Uterus (tissue), 4 donors: ENCODE measurements at places on chromosomes 2 and 18.

GRCh38 chr18:31321719-31322118 lies 3.8 kb downstream of the DSG1 start:
- no peaks in the 10 kb centered on the region for H3K4me1 ChIP-seq
- H3K4me3 ChIP-seq, result no peak overlapping the region
- no peaks in the 10 kb centered on the region for H3K36me3 ChIP-seq
- no peak overlapping the region for H3K27ac ChIP-seq
- H3K27me3 ChIP-seq, result no peaks in the 10 kb centered on the region
- DNase-seq, result no peak

- H3K36me3 ChIP-seq, result no peaks in the 10 kb centered on the region
- no peaks in the 10 kb centered on the region for H3K27me3 ChIP-seq
- no peak overlapping the region for H3K4me3 ChIP-seq
- no peak overlapping the region for H3K27ac ChIP-seq
- no peaks in the 10 kb centered on the region for H3K4me1 ChIP-seq
- no peak for DNase-seq
Measured at GRCh38 chr18:37019157-37019827, 190.4 kb downstream of the KIAA1328 start.

DNA sequence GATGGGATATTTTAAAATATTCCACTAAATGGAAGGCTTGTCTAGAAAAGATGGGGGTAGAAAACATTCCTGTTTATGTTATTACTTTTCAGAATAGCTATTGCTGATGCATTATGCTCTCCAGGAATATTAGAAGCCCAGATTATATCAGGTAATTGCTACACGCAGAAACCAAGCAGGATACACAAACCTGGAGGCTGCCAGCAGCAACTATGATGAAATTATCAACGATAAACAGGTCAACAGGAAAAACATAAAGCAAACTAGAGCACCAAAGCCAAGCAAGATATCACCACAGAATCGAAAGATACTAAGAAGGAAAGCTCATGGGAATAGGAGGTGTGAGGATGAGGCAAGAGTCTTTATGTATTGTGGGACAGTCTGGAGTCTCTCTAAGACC lies 113.2 kb upstream of the SPATS2L start:
- DNase-seq, result no peak
- no peak overlapping the region for H3K4me3 ChIP-seq
- H3K36me3 ChIP-seq, result no peaks in the 10 kb centered on the region
- H3K27me3 ChIP-seq, result no peaks in the 10 kb centered on the region
- no peaks in the 10 kb centered on the region for H3K4me1 ChIP-seq

DNA sequence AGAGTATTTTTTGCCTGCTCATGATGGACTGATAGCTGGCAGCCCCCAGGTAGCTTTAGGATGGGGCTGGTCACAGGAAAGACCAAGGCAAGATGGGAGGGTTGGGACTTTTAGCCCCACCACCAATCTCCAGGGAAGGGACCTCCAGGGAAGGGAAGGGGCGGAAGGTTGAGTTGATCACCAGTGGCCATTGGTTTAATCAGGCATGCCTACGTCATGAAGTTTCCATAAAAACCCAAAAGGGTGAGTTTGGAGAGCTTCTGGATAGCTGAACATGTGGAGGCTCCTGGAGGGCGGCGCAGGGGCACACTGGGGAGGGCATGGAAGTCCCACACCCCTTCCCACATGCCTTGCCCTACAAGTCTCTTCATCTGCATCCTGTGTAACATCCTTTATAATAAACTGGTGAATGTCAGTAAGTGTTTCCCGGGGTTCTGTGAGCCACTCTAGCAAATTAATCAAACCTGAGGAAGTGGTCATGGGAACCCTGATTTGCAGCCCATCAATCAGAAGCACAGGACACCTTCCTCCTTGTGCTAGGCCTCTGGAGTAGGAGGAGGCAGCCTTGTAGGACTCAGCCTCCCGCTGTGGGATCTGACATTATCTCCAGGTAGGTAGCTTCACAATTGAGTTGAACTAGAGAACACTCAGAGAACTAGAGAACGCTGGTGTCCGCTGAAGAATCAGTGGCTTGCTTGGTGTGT lies 30.3 kb downstream of the RAB31 start:
- no peak overlapping the region for H3K27ac ChIP-seq
- H3K27me3 ChIP-seq, result no peaks in the 10 kb centered on the region
- H3K4me1 ChIP-seq, result no peaks in the 10 kb centered on the region
- no peak overlapping the region for H3K4me3 ChIP-seq
- DNase-seq, result no peak

- H3K4me3 ChIP-seq, result no peak overlapping the region
- no peaks in the 10 kb centered on the region for H3K36me3 ChIP-seq
- no peak for DNase-seq
- no peak overlapping the region for H3K27ac ChIP-seq
Measured at GRCh38 chr2:70638561-70638960, 84.9 kb upstream of the TGFA start.

GRCh38 chr2:165743442-165743841 lies 50.6 kb downstream of the GALNT3 start:
- DNase-seq, result no peak
- no peak overlapping the region for H3K4me3 ChIP-seq
- no peaks in the 10 kb centered on the region for H3K36me3 ChIP-seq
- H3K27ac ChIP-seq, result no peak overlapping the region
- no peaks in the 10 kb centered on the region for H3K27me3 ChIP-seq

- H3K27me3 ChIP-seq, result no peaks in the 10 kb centered on the region
- H3K27ac ChIP-seq, result no peak overlapping the region
- H3K4me1 ChIP-seq, result no peaks in the 10 kb centered on the region
- H3K4me3 ChIP-seq, result no peak overlapping the region
- DNase-seq, result no peak
Measured at GRCh38 chr2:141496810-141497209, 634.0 kb downstream of the LRP1B start.

DNA sequence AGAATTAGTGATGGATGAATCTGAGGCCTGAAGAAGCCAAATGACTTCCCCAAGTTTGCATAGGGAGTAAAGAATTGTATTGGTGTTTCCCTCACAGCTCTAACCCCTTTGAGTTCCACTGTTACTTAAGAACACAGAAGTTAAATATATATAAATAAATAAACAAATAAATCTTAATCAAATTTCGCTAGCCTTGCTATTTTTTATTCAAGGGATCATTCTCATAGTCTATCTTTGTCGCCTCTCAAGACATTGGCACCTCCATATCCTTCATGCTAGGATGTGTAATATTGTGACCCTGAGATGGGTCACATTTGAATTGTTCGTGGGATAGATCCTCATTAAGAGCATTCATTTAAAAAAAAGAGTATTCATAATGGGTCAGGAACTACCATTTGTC lies 121.3 kb upstream of the HNMT start:
- H3K4me1 ChIP-seq, result no peaks in the 10 kb centered on the region
- H3K4me3 ChIP-seq, result no peak overlapping the region
- no peak for DNase-seq
- H3K27ac ChIP-seq, result no peak overlapping the region
- no peaks in the 10 kb centered on the region for H3K27me3 ChIP-seq

DNA sequence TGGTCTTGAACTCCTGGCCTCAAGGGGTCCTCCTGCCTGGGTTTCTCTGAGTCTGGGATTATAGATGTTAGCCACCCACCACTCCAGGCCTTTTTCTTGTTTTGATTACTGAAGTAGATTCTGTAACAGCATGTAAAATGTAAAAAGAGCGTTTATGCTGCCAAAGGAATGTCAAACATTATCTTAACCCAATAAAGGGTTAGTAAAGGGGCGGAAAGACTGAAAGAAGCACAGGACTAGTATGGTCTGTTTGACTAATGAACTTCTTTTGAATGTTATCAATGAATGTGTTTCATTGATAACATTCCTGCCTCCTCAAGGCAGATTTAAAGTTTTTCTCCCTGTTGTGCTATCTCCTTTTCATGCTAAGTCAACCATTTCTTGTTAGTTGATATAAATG lies 29.4 kb downstream of the GPD2 start:
- no peak overlapping the region for H3K27ac ChIP-seq
- no peaks in the 10 kb centered on the region for H3K27me3 ChIP-seq
- H3K4me1 ChIP-seq, result no peaks in the 10 kb centered on the region

DNA sequence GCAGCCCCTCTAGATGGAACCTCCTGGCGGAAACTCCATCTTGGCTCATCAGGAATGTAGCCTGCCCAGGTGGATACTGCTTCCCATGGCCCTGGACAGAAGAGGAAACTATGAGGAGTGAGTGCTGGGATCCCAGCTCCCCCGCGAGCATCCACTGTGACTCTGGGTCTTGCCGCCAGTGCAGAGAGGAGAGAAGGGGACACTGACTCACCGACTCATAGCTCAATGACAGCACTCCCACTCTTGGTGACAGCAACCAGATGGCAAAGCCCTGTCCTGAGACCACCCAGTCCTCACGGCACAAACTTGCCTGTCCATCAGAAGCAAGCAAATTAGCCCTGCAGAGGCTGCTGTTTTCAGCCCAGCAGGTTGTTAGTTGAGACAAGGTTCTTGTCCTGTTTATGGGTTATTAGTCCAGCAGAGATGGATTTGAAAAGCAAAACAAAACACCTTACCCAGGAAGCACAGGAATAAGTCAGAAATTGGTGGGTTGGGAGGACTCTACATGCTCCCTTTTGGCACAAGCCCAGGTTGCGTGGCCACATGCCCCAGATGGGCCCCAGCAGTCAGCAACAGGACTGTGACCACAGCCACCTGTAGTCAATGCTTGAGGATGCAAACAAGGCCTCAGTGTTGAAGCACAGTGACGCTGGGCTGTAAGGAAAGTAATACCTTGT lies 111.5 kb upstream of the GLI2 start:
- H3K27me3 ChIP-seq, result no peaks in the 10 kb centered on the region
- H3K4me3 ChIP-seq, result no peak overlapping the region
- H3K27ac ChIP-seq, result no peak overlapping the region
- DNase-seq, result no peak

DNA sequence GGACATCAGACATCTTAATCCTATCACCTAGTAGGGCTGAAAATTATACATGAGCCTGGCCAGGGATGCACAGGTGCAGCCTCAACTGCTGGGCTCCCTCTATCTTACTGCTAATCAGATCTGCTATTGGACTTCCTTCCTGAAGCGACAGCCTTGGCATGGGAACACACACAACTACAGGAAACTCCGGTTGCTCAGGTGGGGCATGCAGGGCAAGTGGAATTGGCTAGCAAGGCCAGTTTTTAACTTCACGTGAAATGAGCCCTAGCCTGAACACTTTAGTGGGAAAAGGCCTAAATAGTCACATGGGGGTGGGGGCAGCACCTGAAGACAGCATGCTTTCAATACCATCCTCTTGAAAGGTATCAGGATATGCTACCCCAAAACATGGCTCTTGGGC lies 147.9 kb upstream of the NCKAP5 start:
- H3K36me3 ChIP-seq, result no peaks in the 10 kb centered on the region
- no peaks in the 10 kb centered on the region for H3K27me3 ChIP-seq
- no peak for DNase-seq
- H3K27ac ChIP-seq, result no peak overlapping the region
- H3K4me3 ChIP-seq, result no peak overlapping the region
- no peaks in the 10 kb centered on the region for H3K4me1 ChIP-seq

- no peaks in the 10 kb centered on the region for H3K4me1 ChIP-seq
- no peak overlapping the region for H3K4me3 ChIP-seq
- DNase-seq, result no peak
- no peaks in the 10 kb centered on the region for H3K36me3 ChIP-seq
- peak overlapping the region; percentile 82 for H3K27ac ChIP-seq
Measured at GRCh38 chr2:217465100-217465499, 537.7 kb downstream of the TNS1 start.

DNA sequence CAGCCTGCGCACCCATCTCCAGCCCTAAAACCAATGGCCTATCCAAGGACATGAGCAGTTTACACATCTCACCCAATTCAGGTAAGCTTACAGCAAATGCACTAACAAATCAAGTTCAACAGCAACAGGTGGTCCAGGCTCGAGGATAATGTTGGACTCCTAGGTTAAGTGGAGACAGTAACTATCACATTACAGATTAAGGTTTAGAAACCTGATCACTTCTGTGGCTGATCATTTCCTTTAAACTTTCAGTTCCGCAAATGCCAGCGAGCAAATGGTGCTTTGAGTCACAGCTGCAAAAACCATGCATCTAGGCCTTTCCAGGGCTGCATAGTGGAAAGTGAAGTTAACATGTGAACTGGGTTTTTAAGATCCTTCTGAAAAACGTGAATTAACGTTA lies 259.4 kb downstream of the GBX2 start:
- H3K4me1 ChIP-seq, result no peaks in the 10 kb centered on the region
- H3K36me3 ChIP-seq, result no peaks in the 10 kb centered on the region
- no peak overlapping the region for H3K4me3 ChIP-seq
- DNase-seq, result no peak
- no peaks in the 10 kb centered on the region for H3K27me3 ChIP-seq

- no peak overlapping the region for H3K4me3 ChIP-seq
- H3K36me3 ChIP-seq, result no peaks in the 10 kb centered on the region
- H3K4me1 ChIP-seq, result no peaks in the 10 kb centered on the region
- no peak overlapping the region for H3K27ac ChIP-seq
- H3K27me3 ChIP-seq, result no peaks in the 10 kb centered on the region
Measured at GRCh38 chr2:24107-24506, 22.2 kb downstream of the FAM110C start.

- no peaks in the 10 kb centered on the region for H3K36me3 ChIP-seq
- peak overlapping the region; percentile 49 for H3K4me3 ChIP-seq
- no peaks in the 10 kb centered on the region for H3K27me3 ChIP-seq
- peak overlapping the region; percentile 84 for H3K27ac ChIP-seq
- H3K4me1 ChIP-seq, result no peaks in the 10 kb centered on the region
Measured at GRCh38 chr2:189178726-189179569, 613 bp downstream of the COL5A2 start.

DNA sequence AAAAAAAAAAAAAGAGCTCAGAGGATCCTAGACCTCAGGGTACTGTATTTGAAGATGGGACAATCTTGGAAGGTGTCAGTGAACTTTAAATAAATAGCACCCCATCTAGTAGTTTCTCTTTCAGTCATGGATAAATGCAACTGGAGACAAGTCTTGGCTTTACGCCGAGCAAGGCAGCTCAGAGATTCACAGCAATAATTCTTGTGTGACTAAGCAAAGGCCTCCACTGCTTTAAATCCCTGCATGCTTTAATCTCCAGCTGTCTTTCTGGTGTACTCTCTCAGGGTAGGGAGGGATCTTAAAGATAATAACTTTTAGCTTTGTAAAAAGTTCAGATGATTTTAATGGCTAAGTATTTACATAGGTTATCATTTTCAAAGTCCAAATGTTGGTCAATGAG lies 36.3 kb downstream of the NRXN1 start:
- H3K27me3 ChIP-seq, result no peaks in the 10 kb centered on the region
- DNase-seq, result peak; percentile 11
- no peak overlapping the region for H3K27ac ChIP-seq
- H3K4me1 ChIP-seq, result no peaks in the 10 kb centered on the region
- no peaks in the 10 kb centered on the region for H3K36me3 ChIP-seq

GRCh38 chr2:112646102-112646719 lies 472 bp downstream of the SLC20A1 start:
- DNase-seq, result peak; percentile 22
- no peaks in the 10 kb centered on the region for H3K36me3 ChIP-seq
- peak overlapping the region; percentile 93 for H3K27ac ChIP-seq
- H3K4me1 ChIP-seq, result peaks cover 15% of the 10 kb centered on the region
- H3K27me3 ChIP-seq, result no peaks in the 10 kb centered on the region

GRCh38 chr2:65071499-65072180 lies 15.4 kb downstream of the CEP68 start:
- peak overlapping the region; percentile 77 for H3K27ac ChIP-seq
- peak; percentile 26 for DNase-seq
- peaks cover 11% of the 10 kb centered on the region for H3K4me1 ChIP-seq
- H3K4me3 ChIP-seq, result no peak overlapping the region
- H3K36me3 ChIP-seq, result no peaks in the 10 kb centered on the region

- DNase-seq, result no peak
- no peaks in the 10 kb centered on the region for H3K27me3 ChIP-seq
- no peaks in the 10 kb centered on the region for H3K4me1 ChIP-seq
- no peaks in the 10 kb centered on the region for H3K36me3 ChIP-seq
- no peak overlapping the region for H3K27ac ChIP-seq
Measured at GRCh38 chr18:41829647-41830516, 125.2 kb upstream of the PIK3C3 start.
